CD4-positive, alpha-beta T cell treated with Interleukin-10 for 1 hour (primary cell): ENCODE measurements at places on chromosomes 16 and 17.
A peak's percentile ranks its signal among the peaks of the same experiment; 100 is the strongest.

- no peak for DNase-seq
Observed at GRCh38 chr16:88692861-88693260, 6.6 kb upstream of the SNAI3 start.

GRCh38 chr16:55021595-55022475 lies 91.2 kb downstream of the IRX5 start:
- no peak for DNase-seq

- no peak for DNase-seq
Observed at GRCh38 chr16:78681743-78682142, 582.3 kb downstream of the WWOX start.

DNA sequence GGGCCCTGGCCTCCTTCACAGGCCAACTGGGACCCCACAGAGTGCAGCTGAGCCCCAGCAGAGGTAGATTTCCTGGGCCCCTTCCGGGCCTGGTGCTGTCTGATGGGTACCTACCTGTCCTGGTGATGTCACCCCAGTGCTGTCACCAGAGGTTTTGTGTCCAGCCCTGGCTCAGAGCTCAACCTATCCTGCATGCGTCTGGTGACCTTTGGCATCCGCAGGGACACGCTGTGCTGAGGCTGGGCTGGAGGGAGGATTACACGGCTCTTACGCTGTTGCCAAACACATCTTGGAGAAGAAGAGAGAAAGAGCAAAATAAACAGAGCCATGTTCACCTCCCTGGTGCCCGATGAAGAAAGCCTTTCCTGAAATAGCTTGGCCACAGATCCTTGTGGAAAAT lies 70.6 kb upstream of the MED9 start:
- no peak for DNase-seq

- no peak for DNase-seq
Observed at GRCh38 chr16:13193721-13194120, 292.3 kb downstream of the SHISA9 start.

DNA sequence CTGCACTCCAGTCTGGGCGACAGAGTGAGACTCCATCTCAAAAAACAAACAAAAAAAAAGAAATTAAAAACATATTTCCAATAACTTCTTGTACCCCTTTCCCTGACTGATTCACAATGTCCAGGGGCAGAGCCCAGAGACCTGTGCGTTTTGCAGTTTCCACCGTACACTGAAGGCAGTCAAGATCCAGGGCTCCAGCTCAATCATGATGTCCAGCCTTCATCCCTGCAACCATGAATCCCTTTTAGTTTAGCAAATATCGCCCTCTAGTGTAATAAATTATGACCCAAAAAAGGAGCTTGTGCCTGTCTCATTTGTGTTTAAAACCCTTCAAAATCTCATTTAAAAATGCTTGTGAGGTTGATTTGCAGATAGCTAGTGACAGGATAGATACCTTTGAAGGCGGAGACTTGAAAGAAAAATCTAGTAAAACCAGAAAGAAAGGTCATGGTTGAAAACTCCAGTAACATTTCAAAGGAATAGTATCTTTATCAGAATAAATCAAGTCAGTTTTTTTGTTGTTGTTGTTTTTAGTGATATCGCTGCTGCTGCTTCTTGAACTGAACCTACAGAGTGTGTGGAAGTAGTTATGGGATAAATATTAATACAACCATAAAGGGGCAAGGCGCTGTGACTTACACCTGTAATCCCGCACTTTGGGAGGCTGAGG lies 3.7 kb upstream of the ERN1 start:
- DNase-seq = peak; percentile 76

GRCh38 chr17:76879691-76880090 lies 11.5 kb downstream of the MGAT5B start:
- no peak for DNase-seq

- no peak for DNase-seq
Observed at GRCh38 chr17:42571435-42572225, 4.7 kb downstream of the MLX start.

DNA sequence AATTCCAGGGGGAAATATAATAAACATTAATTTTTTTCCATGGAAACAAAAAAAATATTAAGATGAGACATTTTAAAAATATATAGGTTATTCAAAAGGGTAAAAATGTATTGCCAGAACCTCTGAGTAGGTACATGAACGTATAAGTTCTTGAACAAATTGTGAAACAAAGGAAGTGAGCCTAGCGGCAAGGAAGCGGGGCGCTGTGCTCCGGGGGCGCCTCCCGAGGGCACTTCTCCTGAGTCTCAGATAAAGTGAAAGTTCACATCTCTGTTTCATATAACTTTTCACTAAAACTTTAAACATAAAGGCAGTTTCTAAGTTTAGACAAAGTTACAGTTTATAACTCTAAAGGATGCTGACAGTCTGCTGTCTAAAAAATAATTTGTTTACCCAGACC lies 52.3 kb downstream of the TNRC6C start:
- peak; percentile 12 for DNase-seq

DNA sequence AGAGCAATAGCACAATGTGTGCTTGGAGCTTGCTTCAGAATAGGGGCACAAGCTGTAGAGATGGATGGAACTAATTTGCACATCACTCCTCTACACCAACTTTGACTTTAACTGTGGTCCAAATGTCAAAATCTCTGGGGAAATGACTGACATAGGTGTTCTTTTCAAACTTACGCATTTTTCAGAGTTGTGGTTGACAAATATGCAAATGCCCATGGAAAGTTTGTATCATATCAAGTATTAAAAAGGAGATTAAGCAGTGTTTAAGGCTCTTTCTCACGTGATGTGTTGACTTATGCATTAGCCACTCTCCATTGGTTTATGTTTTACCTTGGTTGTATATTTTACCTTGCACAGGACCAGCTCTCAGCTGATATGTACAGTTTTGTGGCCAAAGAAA lies 77.1 kb downstream of the ELAC2 start:
- no peak for DNase-seq
